ENCODE measurements at places on chromosomes 3 and 15. TPM values are rescaled to one million over a fixed set of nuclear protein-coding genes. Genes with fewer than 3 reads are reported as not detected.

- no peak overlapping the region for H3K27ac ChIP-seq
- peaks cover 10% of the 10 kb centered on the region for H3K27me3 ChIP-seq
- no peak overlapping the region for H3K4me3 ChIP-seq
- DNase-seq, result no peak
- H3K36me3 ChIP-seq, result no peaks in the 10 kb centered on the region
- peaks cover 7% of the 10 kb centered on the region for H3K4me1 ChIP-seq
Observed at GRCh38 chr3:119695480-119695879, 7.3 kb upstream of the CFAP91 start.

DNA sequence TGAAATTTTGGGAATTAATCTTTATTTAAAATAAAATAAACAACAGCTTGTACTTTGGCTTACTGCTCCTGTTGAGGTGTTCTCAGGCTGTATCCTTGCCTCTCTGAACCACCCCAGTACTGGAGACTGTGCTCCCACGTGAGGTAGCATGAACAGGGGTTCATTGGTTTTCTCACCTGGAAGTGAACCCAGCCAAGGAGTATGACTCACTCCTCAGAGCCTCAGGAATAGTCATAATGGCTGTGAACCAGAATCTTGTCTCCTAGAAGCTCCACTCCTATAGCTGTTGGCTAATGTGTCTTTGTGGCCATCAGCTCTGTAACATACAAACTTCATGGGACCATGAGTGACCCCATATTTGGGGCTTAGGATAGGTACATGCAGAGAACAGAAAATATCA lies 122.5 kb upstream of the ST8SIA2 start:
- peaks cover 13% of the 10 kb centered on the region for H3K27me3 ChIP-seq
- no peak overlapping the region for H3K4me3 ChIP-seq
- H3K4me1 ChIP-seq, result no peaks in the 10 kb centered on the region

GRCh38 chr15:48176112-48176511 lies 2.0 kb downstream of the MYEF2 start:
- peaks cover 21% of the 10 kb centered on the region for H3K4me1 ChIP-seq
- peaks cover 20% of the 10 kb centered on the region for H3K36me3 ChIP-seq
- no peak overlapping the region for H3K27ac ChIP-seq
- peaks cover 5% of the 10 kb centered on the region for H3K27me3 ChIP-seq

GRCh38 chr3:153752405-153753027 lies 368.7 kb upstream of the ARHGEF26 start:
- peaks cover 3% of the 10 kb centered on the region for H3K27me3 ChIP-seq
- H3K36me3 ChIP-seq, result no peaks in the 10 kb centered on the region
- H3K27ac ChIP-seq, result no peak overlapping the region
- no peaks in the 10 kb centered on the region for H3K4me1 ChIP-seq
- DNase-seq, result no peak
- H3K4me3 ChIP-seq, result no peak overlapping the region

DNA sequence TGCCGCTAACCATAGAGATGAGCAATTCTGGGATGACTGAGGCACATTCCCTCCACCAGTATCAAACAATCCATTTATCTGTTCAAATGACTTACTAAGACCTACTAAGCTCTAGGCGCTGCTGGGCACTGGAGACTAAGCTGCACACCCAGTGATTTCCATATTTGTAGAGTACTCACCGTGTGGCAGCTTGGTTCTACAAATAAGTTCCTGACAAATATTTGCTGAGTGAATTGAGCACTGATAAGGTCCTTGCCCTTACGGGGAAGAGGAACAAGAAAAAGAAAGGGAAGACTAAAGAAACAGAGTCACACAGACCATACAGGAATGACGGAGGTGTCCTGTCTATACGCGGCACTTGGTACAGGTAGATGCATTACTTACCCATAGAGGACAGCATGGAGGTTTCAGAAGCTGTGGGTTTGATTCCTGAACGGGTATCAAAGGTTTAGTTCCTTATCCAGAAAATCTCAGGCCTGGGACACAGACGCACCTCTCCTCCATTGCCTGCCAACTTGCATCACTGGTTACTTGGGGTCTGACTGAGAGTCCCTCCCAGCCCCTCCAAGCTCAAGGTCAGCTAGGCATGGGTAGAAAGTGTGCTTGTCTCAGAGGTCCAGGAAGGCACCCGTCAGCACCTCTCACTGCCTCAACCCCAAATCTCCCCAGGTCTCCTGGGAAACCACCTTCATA lies 298.6 kb upstream of the LYSMD4 start:
- H3K27me3 ChIP-seq, result no peaks in the 10 kb centered on the region
- H3K4me3 ChIP-seq, result no peak overlapping the region
- no peak overlapping the region for H3K27ac ChIP-seq
- DNase-seq, result no peak
- H3K36me3 ChIP-seq, result no peaks in the 10 kb centered on the region
- no peaks in the 10 kb centered on the region for H3K4me1 ChIP-seq

DNA sequence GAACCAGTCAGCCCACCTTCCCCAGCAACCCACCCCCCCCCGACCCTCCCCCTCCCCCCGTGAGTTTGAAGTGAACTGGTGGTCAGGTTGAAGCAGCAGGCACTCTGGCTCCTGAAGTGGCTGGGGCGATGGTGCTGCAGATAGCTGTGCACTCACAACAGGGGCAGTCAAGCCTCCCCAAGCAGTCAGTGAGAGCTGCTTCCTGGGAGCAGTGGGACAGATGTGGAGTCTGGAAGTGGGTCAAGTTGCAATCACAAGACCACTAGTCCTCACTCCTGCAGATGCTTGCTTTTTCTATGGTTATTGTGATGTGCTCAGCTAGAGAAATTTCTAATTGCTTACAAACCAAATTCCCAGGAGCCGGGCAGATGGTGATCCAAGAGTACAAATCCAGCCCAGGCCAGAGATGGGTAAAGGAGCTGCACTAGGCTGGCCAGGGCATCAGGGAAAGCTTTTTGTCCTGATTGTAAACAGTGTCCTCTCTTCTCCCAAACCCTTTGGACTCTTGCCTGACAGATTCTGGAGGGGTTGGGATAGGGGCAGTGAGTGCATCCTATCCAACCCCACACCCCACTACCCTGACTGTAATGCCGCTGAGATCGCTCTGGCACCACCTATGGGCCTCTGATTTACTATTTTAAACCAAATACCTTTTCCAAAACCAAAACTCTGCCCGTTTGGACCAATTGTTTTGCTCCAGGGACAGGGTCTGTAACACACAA lies 9.8 kb upstream of the CLPX start:
- no peak overlapping the region for H3K27ac ChIP-seq
- peaks cover 3% of the 10 kb centered on the region for H3K4me1 ChIP-seq
- no peak for DNase-seq
- H3K4me3 ChIP-seq, result no peak overlapping the region

DNA sequence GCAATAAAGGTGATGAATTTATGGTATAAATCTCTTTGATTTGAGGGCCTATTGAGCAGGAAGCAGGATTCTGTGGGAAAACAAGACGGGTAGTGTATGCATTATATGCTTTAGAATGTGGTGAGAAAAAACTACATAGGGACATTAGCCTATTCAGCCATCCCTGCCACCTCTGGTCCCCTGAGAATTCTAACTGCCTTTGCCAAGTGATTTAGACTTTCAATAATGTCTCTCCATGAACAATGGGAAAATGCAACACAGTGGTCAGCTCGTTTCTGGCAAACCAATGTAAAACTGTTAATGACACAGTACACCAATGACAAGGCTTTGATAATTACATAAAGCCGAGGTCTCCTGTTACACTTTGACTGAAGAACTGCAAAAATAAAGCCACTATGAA lies 314.7 kb upstream of the CNTN4 start:
- H3K27me3 ChIP-seq, result no peaks in the 10 kb centered on the region
- no peak for DNase-seq
- H3K27ac ChIP-seq, result no peak overlapping the region
- H3K36me3 ChIP-seq, result no peaks in the 10 kb centered on the region
- H3K4me3 ChIP-seq, result no peak overlapping the region

Gene SHF
- total RNA-seq, result 2.1 TPM

Gene TCTA
- total RNA-seq, result 30.3 TPM
